ENCODE measurements at places on chromosomes 13 and 19.

DNA sequence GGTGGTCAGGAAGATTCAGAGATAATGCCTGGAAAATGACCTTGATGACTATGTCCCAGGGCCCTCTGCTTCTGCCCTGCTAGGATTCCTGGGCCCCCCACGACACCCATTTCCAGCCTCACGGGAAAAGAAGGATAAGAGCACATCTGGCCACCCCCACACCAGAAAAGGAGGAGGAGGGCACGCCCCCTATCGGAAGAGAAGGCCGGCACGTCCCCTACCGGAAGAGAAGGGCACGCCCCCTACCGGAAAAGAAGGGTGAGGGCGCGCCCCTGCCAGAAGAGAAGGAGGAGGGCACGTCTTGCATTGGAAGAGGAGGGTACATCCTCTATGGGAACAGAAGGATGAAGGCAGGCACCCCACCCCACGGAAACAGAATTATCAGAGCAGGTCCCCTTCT, 84.3 kb downstream of the IER2 start:
- no peak for DNase-seq

GRCh38 chr19:46613525-46613924, 11.4 kb downstream of the PTGIR start:
- DNase-seq, result no peak

DNA sequence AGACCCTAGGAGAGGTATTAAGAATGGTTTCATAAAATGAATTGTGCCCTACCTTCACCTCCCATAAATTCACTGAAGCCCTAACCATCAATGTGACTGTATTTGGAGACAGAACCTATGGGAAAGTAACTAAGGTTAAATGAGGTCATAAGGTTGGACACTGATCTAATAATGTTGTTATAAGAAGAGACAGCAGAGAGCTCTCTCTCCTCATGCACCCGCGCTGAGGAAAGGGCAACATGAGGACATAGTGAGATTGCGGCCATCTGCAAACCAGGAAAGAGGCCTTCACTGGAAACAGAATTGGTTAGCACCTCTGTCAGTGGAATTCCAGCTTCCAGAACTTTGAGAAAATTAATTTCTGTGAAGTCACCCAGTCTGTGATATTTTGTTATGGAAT, 1396.1 kb upstream of the MIR17HG start:
- peak; percentile 30 for DNase-seq

DNA sequence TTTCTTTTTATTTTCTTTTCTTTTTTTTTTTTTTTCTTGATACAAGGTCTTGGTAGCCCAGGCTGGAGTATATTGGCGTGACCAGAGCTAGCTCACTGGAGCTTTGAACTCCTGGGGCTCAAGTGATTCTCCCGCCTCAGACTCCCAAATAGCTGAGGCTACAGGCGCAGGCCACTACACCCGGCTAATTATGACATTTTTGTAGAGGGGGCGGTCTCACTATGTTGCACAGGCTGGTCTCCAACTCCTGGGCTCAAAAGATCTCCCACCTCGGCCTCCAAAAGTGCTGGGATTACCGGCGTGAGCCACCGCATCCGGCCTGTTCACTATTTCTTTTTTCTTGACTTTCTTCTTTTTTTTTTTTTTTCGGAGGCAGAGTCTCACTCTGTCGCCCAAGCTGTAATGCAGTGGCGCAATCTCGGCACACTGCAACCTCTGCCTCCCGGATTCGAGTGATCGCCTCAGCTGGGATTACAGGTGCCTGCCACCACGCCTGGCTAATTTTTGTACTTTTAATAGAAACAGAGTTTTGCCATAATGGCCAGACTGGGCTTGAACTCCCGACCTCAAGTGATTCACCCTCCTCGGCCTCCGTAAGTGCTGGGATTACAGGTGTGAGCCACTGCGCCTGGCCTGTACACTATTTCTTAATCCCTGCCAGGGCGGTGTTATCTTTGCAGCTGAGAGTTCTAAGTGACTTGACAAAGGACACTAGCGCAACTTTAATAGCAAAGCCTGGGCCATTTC, 37.1 kb upstream of the LSM14A start:
- no peak for DNase-seq

All from posterior cingulate gyrus (tissue), 11 donors.